Naive B cell (primary cell): ENCODE measurements at places on chromosomes 5 and 9.
A peak's percentile ranks its signal among the peaks of the same experiment; 100 is the strongest.

GRCh38 chr5:75526070-75526469 is 14.4 kb downstream of the POLK start:
- DNase-seq = peak; percentile 36
- H3K27ac ChIP-seq = peak overlapping the region; percentile 62
- peaks cover 24% of the 10 kb centered on the region for H3K4me1 ChIP-seq
- peaks cover 4% of the 10 kb centered on the region for H3K36me3 ChIP-seq
- H3K4me3 ChIP-seq = peak overlapping the region; percentile 63

- H3K4me3 ChIP-seq = no peak overlapping the region
- no peak for DNase-seq
- no peaks in the 10 kb centered on the region for H3K27me3 ChIP-seq
- peaks cover 4% of the 10 kb centered on the region for H3K36me3 ChIP-seq
Observed at GRCh38 chr5:644509-644908, 32.4 kb downstream of the CEP72 start.

- H3K27ac ChIP-seq = no peak overlapping the region
- no peaks in the 10 kb centered on the region for H3K4me1 ChIP-seq
- no peak overlapping the region for H3K4me3 ChIP-seq
- no peak for DNase-seq
- H3K27me3 ChIP-seq = peaks cover 17% of the 10 kb centered on the region
Observed at GRCh38 chr5:96080557-96080956, 118.9 kb upstream of the ELL2 start.

DNA sequence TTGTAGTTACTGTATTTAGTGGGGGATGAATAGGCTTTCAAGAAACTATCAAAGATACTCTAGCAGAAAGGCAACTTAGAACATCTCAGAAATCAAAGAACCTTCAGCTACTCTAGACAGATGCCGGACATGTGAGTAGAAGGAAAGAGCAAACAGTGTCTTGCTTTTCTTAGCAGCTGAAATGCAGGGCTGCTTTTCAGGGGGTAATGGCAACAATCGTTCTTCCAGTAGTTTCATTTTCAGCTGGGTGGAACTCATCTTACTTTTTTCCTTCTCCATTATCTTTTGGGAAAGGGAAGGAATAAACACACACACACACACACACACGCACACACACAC is 281.6 kb downstream of the CRB2 start:
- no peak for DNase-seq
- H3K27ac ChIP-seq = peak overlapping the region; percentile 91
- no peaks in the 10 kb centered on the region for H3K36me3 ChIP-seq
- peaks cover 14% of the 10 kb centered on the region for H3K4me1 ChIP-seq
- H3K27me3 ChIP-seq = no peaks in the 10 kb centered on the region

- peaks cover 9% of the 10 kb centered on the region for H3K27me3 ChIP-seq
- H3K4me3 ChIP-seq = no peak overlapping the region
- no peak overlapping the region for H3K27ac ChIP-seq
- H3K36me3 ChIP-seq = no peaks in the 10 kb centered on the region
- DNase-seq = no peak
Observed at GRCh38 chr5:17727098-17727497, 92.8 kb downstream of the TAF11L14 start.

- no peaks in the 10 kb centered on the region for H3K36me3 ChIP-seq
- H3K27me3 ChIP-seq = no peaks in the 10 kb centered on the region
- no peak overlapping the region for H3K27ac ChIP-seq
- no peak for DNase-seq
- H3K4me3 ChIP-seq = no peak overlapping the region
Observed at GRCh38 chr5:106755789-106756188, 914.9 kb downstream of the EFNA5 start.
